ENCODE measurements at places on chromosomes 2 and 18. TPM values are rescaled to one million over a fixed set of nuclear protein-coding genes. Genes with fewer than 3 reads are reported as not detected.

The TCF7L1 gene
- total RNA-seq = 7.0 TPM

The PLCD4 gene
- 0.99 TPM for total RNA-seq

The KCNG2 gene
- total RNA-seq = not detected

The SKOR2 gene
- not detected for total RNA-seq

The REG1B gene
- not detected for total RNA-seq

The ANTXR1 gene
- total RNA-seq = 23.3 TPM

The GPR55 gene
- not detected for total RNA-seq

The HOXD9 gene
- 0.16 TPM for total RNA-seq

The ANKRD62 gene
- total RNA-seq = not detected

The MTLN gene
- total RNA-seq = 204 TPM

The ANKRD30BL gene
- not detected for total RNA-seq

The SPIRE1 gene
- total RNA-seq = 42.4 TPM

The EMILIN1 gene
- total RNA-seq = 18.4 TPM

The DLX1 gene
- total RNA-seq = not detected

The EVA1A gene
- 0.41 TPM for total RNA-seq

The GPR75 gene
- 0.82 TPM for total RNA-seq

The BCL11A gene
- total RNA-seq = 27.1 TPM
